Uterus (tissue), 4 donors: ENCODE measurements at places on chromosomes 3 and 15.

DNA sequence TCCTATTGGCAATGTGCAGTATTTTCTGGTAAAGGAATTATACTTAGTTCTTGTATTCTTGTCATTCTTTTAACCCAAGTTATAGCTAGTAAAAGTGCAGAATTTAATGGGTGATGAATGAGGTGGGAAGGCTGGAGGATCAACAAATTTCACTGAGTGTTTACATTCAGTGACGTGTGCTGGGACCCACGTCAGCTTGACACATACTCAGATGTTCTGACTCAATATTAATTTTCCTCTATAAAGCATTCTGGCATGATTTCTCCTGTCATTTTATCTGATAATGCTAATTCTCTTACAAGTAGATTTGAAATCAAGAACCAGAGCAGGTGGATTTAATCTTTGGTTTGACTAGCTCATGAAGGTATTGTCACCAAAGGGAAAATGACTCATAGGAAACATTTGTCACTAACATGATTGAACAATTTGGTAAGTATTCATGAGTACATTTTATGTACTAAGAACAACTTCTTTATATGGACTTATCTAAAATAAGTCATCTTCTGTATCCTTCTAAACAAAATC is 71.0 kb upstream of the SYNPR start:
- no peak overlapping the region for H3K27ac ChIP-seq
- H3K36me3 ChIP-seq, result no peaks in the 10 kb centered on the region
- no peak for DNase-seq

DNA sequence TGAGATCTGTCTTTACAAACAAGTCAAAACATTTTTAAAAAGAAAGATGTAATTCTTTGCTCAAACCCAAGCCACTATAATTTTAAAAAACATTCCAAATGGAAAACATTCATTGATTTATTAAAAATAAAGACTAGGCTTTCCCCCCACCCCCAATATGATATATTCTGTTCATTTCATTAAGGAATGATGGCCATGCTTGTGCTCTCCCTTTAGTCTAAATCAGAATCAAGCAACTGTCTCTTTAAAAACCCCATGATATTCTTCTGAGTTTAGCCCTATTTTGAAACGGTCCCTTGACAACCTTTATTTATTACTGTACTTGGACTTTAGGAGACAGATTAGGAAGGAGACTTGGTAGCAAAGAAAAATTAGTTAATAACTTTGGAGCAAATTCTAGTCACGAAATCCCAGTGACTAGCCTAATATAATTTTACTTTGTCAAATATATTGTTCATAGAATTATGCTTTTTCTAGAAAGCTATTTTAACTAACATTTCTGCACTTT is 38.4 kb downstream of the TSC22D2 start:
- no peak overlapping the region for H3K27ac ChIP-seq
- no peak overlapping the region for H3K4me3 ChIP-seq
- DNase-seq, result no peak
- H3K36me3 ChIP-seq, result no peaks in the 10 kb centered on the region
- no peaks in the 10 kb centered on the region for H3K4me1 ChIP-seq

DNA sequence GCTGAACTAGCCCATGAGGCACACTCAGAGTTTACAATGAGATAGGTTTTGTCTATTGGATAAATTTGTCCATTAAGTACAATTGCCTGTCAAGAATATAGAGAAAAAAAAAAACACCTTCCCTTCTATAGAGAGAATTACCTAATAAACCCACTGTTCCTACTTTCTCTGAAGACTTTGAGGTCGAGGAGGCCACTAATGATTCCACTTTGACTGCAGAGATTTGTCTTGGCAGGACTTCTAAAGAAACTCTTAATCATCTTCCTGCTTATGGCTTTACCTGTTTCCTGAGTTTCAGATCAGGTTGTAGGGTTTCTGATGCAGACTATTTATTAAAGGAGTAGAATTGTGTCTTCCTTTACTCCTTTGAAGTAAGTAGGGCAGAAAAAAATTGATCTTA is 342.4 kb upstream of the KCNMB2 start:
- DNase-seq, result no peak
- H3K36me3 ChIP-seq, result no peaks in the 10 kb centered on the region
- H3K4me3 ChIP-seq, result no peak overlapping the region
- no peak overlapping the region for H3K27ac ChIP-seq
- H3K4me1 ChIP-seq, result no peaks in the 10 kb centered on the region
- no peaks in the 10 kb centered on the region for H3K27me3 ChIP-seq

DNA sequence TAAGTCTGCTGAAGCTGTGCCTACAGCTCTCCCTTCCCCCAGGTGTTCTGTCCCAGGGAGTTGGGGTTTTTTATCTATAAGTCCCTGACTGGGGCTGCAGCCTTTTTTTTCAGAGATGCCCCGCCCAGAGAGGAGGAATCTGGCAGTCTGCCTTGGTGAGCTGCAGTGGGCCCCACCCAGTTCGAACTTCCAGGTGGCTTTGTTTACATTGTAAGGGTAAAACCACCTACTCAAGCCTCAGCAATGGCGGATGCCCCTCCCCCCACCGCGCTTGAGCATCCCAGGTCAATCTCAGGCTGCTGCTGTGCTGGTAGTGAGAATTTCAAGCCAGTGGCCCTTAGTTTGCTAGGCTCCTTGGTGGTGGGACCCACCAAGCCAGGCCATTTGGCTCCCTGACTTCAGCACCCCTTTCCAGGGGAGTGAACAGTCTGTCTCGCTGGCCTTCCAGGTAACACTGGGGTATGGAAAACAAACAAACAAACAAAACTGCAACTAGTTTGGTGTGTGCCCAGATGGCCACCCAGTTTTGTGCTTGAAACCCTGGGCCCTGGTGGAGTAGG is 189.4 kb downstream of the MFSD1 start:
- H3K4me3 ChIP-seq, result no peak overlapping the region
- no peaks in the 10 kb centered on the region for H3K36me3 ChIP-seq
- DNase-seq, result no peak
- H3K27me3 ChIP-seq, result no peaks in the 10 kb centered on the region
- H3K27ac ChIP-seq, result no peak overlapping the region
- H3K4me1 ChIP-seq, result no peaks in the 10 kb centered on the region

- no peak overlapping the region for H3K27ac ChIP-seq
- H3K36me3 ChIP-seq, result no peaks in the 10 kb centered on the region
Observed at GRCh38 chr3:152071924-152072323, 196.8 kb upstream of the MBNL1 start.

DNA sequence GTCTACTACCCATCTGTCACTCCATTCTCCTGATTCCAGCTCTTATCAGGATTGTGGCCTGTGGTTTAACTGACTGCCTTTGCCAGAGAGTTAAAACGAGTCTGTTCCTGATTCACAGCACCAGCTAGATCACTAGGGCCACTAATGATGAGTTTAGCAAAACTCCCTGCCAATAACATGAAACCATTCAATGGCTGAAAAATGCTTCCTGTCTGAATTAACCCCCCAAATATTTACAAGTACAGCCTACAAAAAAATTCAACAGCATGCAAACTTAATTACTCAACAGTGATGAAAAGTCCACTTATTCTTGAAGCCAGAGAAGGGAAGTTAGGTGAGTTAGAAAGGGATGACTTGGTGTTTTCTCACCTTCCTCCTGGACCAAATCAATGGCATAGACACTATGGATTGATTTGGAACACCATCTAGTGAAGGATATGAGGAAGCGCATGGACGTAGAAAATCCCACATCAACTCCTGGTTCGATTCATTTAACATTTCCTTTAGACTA is 141.4 kb downstream of the TGFBR2 start:
- no peaks in the 10 kb centered on the region for H3K36me3 ChIP-seq
- no peak overlapping the region for H3K27ac ChIP-seq
- H3K27me3 ChIP-seq, result no peaks in the 10 kb centered on the region

DNA sequence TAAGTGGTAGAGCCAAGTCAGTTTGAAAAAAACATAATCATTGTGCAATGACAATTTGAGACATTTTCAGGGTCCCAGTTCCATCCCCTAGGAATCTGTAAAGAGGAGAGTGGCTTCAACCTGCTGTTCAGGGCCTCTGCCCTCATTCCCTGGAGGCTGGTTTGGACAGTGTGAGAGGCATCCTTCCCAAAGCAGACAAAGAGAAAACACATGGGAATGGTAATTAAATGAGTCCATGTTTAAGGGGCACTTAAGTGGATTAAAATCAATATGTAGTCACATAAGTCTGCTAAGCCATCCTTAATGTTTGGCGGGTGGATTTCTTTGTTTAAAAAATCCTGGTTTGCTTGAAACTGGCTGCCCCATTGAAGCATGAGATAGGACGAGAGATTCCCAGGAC is 146.3 kb upstream of the CTDSPL start:
- no peak for DNase-seq
- no peak overlapping the region for H3K4me3 ChIP-seq
- H3K4me1 ChIP-seq, result peaks cover 7% of the 10 kb centered on the region
- no peaks in the 10 kb centered on the region for H3K27me3 ChIP-seq
- no peaks in the 10 kb centered on the region for H3K36me3 ChIP-seq
- no peak overlapping the region for H3K27ac ChIP-seq
